ENCODE measurements at places on chromosomes 7 and 10.

- DNase-seq: no peak
These were observed 259.5 kb upstream of the VWC2 start for GRCh38 chr7:49513911-49514310.

DNA sequence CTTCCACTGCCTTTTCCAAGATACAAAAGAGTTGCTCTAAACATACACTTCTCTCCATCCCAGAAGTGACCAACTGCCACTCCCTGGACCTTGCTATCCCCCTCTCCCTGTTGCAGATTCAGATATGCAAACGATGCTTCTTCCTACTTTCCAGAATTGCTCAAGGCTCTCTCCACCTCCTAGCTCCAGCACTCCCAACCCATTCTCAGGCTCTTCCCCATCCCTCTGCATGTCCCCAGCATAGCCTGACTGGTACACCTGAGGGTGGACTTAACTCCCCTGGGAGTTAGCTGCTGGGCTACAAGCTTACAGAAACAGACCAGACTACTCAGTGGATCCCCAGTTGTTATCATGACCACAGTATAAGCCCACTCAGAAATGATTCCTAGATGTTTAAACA is 27.6 kb downstream of the MKRN1 start:
- DNase-seq: no peak

DNA sequence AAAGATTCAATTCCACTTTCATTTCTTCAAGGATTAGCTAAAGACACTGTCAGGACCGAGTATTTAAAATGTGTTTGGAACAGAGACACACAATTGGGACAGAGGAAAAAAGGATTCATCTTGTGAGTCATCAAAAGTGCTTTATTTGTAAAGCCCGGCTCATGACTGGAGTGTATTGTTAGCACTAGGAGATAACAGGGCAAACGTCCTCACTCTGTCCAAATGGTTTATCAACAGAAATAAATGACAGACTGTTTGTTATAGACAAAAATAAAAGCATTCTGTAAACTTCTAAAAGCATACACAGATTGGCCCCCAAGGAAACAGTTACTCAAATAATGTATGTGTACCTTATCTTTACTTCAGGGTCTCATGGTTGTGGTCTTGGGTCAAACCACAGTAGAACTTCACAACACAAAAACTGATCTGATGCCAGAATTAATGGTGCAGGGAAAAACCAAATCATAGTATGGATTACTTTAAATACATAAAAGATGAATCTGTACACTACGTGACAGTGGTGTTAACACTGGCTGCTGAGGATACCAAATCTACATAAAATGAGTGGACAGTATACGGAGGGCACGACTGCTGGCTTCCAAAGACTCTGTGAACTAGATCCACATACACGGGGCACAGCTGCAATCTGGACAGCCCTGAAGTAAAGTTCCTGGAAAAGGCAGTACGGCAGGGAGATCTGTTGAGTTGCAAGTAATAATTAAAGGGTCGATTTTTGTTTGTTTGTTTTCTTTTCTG is 179.4 kb downstream of the PIP4K2A start:
- no peak for DNase-seq

DNA sequence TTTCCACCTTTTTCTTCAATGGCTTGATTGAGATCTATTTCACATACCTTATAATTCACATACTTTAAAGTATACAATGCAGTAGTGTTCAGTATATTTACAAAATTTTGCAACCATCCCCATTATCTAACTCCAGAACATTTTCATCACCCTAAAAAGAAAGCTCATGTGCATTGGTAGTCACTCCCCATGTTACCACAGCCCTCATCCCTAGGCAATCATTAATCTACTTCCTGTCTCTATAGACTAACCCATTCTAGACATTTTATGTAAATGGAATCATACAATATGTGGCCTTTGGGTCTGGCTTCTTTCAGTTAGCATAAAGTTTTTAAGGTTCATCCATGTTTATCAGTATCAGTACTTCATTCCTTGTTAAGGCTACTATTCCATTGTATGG is 214.2 kb downstream of the WDR11 start:
- DNase-seq: no peak

DNA sequence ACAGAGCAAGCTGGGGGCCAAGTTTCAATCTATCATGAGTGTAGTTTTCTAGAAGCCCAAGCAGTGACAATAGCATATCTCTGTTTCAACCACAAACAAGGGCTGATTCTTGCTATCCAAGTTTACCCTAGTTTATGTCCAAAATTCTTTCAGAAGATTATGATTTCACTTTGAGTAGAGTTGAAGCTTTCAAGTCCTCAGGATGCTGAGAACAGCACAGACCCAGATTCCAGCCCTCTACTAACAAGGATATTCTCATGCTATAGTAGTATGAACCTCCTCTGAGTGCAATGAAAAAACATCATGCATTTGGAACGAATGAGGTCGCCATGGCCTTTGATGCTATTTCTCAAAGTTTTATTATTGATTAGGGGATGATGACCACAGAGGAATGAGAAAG is 344.1 kb upstream of the NPVF start:
- no peak for DNase-seq

GRCh38 chr7:47576031-47576865 is 5.7 kb downstream of the TNS3 start:
- DNase-seq: no peak

- no peak for DNase-seq
These were observed 78.5 kb upstream of the LYZL1 start for GRCh38 chr10:29210266-29210868.

- no peak for DNase-seq
These were observed 77.0 kb downstream of the SLC25A13 start for GRCh38 chr7:96244992-96245292.

DNA sequence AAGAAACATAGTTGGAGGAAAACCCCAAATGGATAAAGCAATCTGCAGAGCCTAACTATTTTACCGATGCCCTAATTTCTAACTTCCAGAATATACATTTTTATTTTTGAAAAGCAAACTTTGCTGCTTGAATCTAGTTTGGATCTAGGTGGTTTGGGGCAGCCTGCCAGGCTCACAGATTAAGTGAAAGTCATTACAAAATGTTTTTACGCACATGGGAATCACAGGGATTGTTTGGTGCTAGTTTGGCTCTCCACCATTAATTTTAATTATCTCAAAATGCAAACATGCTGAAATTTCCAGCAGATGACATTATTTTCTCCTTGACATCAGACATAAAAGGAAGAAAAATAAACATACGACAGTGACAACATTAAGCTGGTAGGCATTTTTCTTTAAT is 166.7 kb upstream of the INHBA start:
- DNase-seq: no peak

GRCh38 chr7:111639934-111640333 is 77.6 kb upstream of the IMMP2L start:
- DNase-seq: no peak

- no peak for DNase-seq
These were observed 33.6 kb downstream of the GPER1 start for GRCh38 chr7:1121476-1121875.

- no peak for DNase-seq
These were observed 30.9 kb downstream of the LAMB1 start for GRCh38 chr7:107972075-107972482.

DNA sequence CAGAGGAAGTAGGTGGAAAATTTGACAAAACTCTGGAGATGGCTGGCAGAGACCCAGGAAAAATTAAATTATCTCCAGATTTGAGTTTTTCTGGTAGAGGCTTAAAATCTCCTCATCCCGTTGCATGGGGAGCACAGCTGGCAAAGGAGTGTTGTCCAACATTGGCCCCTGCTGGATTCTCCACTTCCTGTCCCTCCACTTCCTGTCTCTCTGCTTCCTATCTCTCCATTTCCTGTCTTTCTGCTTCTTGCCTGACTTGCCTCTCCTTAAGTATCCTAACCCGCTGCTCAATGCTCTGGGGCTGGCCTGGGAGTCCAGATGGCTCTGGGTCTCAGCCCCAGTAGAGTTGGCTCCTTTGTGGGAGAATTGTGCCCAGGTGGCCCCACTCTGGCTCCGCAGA is 65.8 kb upstream of the EMX2 start:
- DNase-seq: no peak

GRCh38 chr10:71840177-71840957 is 10.7 kb downstream of the PSAP start:
- DNase-seq: no peak

DNA sequence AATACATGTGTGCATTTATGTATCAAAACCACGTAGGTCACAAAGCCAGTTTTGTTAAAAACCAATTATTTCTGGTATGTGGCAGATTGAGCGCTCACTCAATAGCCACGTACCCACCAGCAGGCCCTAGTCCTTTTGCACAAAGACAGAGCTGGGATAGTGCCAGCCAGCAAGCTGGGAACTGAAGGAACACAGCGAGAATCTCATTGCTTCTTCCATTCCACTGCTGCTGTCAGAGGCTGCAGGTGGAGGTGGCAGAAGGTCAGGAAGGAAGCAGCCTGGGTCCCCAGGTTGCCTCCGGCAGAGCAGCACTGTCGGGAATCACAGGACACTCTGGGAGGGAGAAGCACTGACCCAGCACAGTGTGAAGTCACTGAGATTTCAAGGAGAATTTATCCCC is 385.5 kb upstream of the PFKP start:
- DNase-seq: no peak

DNA sequence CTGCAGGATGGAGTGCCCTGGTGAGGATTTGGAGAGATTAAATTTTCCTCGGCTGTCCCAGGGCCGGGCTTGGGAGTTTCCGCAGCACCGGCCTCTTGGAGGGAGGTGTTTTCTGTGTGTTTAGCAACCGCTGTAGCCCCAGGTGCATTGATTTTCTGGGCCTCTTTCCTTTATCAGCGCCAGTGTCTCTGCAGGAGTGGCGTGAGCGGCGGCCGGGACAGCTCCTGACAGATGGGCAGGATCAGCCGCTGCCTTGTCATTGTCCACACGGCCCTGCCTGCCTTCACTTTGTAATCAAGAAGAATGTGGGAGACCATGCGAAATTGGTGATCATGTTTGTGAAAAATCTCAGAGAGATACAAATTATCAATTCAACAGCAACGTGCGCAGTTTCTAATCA is 32.4 kb downstream of the NKX6-2 start:
- no peak for DNase-seq

- no peak for DNase-seq
These were observed 79.4 kb downstream of the TFPI2 start for GRCh38 chr7:93811198-93811597.

DNA sequence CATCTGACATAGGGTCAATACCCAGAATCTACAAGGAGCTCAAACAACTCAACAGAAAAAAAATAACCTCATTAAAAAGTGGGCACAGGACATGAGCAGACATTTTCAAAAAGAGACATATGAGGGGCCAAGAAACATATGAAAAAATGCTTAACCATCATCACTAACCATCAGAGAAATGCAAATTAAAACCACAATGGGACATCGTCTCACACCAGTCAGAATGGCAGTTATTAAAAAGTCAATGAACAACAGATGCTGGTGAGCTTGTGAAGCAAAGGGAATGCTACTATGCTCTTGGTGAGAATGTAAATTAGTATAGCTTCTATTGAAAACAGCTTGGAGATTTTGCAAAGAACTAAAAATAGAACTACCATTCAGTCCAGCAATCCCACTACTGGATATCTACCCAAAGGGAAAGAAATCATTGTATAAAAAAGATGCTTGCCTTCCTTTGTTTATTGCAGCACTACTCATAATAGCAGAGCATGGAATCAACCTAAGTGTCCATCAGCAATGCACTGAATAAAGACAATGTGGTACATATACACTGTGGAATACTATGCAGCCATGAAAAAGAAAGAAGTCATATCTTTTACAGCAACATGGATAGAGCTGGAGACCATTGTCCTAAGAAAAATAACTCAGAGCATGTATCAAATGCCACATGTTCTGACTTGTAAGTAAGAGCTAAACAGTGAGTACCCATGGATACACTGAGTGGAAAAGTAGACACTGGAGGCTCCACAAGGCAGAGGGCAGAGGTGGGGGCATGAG is 139.8 kb downstream of the ADARB2 start:
- no peak for DNase-seq

DNA sequence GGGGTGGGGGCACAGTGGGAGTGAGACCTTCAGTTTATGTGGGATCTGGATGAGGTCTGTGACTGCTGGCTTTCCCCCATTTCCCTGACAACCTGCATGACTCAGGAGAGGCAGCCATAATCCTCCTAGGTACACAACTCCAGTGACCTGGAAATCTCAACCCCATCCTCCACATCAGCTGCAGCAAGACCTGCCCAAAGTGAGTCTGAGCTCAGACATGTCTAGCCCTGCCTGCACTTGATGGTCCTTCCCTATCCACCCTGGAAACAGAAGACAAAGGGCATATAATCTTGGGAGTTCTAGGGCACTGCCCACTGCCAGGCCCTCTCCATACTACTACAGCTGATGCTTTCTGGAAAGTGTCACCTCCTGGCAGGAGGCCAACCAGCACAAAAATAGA is 75.6 kb downstream of the GRM8 start:
- no peak for DNase-seq

GRCh38 chr10:6588845-6589244 is 8.8 kb upstream of the PRKCQ start:
- DNase-seq: no peak

DNA sequence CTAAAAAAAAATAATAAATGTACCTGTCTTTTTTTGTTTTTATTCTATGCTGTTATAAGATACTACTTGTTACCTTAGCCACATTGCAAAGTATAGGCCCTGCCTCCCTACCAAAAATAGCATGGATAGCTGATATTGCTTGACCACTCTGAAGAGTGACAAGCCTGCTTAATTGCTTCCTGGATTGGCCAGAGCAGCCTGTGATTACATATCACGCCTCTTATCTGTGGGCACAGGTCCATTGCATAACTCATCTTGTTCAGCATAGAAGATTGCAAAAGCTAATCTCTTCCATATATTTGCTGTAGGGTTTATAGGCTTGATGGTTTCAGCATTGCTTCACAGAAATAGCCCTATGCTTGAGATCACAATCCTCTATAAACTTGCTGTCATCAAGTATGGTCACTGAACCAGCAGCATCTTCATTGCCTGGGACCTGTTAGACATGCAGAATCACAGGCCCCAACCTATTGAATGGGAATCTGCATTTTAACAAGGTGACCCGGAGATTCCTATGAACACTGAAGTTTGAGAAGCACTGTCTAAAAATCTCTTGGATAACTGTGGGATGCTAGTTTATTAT is 280.8 kb upstream of the CDC14C start:
- no peak for DNase-seq

DNA sequence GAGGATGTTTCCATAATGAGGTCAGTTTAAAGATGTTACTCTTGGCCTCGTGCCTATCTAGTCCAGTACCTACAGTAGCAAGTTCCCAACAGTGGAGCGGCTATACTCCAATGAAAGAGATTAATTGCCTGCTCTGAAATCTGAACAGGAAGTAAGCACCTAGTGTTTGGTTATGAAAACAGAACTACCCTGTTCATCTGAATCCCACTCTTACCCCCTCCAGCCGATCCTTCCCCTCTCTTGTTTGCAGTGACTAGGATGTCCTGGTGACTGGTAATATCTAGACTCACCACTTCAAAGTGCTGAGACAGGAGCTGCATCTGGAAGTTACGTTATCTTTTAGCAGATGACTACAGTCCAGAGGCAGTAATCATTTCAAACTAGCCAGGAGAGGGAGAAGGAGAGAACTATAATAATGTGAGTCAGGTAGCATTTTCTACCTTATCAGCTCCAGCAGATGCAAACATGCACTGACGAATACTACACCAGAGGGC is 666.7 kb upstream of the NRP1 start:
- DNase-seq: no peak
